ENCODE measurements at places on chromosomes 12 and 14. TPM values are rescaled to one million over a fixed set of nuclear protein-coding genes. Genes with fewer than 3 reads are reported as not detected.

DNA sequence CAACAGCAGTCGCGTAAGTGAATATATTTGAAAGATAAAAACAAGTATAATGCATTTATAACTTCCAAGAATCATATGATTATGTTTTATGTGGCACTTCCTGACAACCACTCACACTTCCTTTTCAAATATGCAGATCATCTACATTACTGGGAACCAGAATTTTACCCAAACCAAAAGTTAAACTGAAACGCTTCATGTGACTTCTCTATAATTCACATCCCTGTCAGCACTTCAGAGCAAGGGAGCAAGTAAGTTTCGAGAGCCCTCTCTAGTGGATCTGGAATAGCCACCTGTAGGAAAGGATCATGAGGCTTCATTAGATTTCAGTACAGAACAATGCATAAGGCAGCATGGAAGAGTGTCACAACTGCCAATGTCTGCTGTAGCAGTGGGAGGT is 13.7 kb upstream of the ALX1 start:
- DNase-seq, result no peak

DNA sequence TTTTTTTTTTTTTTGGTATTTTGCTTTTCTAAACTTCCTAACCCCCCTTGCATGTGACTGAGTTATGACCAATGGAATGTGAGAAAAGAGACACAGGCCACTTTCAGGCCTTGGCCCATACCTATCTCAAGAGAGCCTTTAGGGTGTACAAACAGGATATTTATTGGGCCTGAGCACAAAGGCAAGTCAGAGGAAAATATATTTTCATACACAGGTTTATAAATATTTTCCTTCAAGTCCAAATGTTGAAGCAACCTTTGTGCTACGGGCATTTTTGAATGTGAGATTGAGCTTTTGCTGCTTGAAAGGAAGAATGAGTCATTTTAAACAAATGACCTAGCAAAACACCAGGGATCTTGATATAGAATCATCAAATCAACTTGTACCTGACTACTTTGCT is 228.6 kb upstream of the E2F7 start:
- DNase-seq, result no peak

- DNase-seq, result no peak
Measured at GRCh38 chr12:94318181-94318580, 141.5 kb downstream of the CEP83 start.

- DNase-seq, result no peak
Measured at GRCh38 chr12:69338936-69339335, 9.2 kb upstream of the LYZ start.

GRCh38 chr12:108129017-108129812 is at the start of gene WSCD2:
Gene WSCD2 (plus strand): TSS chr12:108129288. CDS start chr12:108195833, 66,545 bp downstream.
- DNase-seq, result no peak

TAS2R31 gene
- 3.7 TPM for total RNA-seq
